ENCODE measurements at places on chromosomes 5 and 9.

DNA sequence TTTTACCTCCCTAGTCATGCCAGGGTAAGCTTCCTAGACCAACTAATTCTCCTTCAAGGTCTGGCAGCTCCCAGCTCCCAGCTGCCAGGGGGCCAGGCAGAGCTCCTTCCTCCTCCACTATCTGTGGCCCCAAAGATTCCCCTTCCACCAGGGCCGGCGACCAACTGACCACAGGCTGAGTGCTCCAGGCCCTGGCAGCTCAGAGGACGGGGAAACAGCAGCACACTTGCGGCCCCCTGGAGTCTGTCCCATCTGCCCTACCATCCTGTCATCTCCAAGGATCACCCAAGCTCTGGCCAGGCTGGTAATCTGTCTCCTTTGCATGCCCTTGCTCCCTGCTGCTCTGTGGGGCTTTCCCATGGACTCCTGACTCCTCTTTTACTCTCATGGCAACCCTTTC is 31.2 kb upstream of the BASP1 start:
- no peak for DNase-seq

DNA sequence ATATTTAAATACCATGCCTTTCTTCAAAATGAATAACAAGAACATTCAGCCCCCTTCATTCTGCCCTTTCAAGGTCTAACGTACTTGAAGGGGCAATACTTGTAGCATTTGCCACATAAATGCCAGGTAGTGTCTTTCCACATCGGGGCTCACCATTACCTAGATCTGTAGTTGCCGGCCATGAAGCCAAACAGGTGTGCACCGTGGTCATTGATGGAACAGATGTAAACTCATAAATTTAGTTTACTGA is 193.0 kb downstream of the CD180 start:
- DNase-seq: no peak

- no peak for DNase-seq
Measured at GRCh38 chr9:117873664-117874063, 169.5 kb downstream of the TLR4 start.

DNA sequence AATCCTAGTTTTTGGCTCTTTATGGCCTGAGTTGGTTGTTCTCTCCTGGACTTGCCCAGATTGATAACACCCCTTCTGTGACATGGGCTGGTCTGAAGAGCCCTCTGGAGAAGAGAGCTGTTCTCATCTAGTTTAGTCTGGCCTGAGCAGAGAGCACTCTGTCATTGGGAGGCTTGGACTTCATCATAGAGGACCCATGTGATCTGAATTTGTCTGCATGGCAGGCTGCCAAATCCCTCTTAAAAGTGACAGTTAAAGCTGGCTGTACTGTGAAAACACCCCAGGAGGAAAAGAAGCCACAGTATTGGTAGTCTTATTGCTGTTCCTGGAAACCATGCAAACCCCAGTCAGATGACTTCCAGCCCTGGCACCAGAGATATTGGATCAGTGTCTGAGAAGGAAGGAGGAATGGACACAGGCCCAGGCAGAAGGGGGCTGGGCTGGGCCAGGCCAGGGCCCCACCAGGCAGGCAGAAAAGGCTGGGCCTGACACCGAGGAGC is 3.7 kb upstream of the WDR31 start:
- DNase-seq: no peak
